GDM1 (cell line): ENCODE measurements at places on chromosomes 12 and 14.

DNA sequence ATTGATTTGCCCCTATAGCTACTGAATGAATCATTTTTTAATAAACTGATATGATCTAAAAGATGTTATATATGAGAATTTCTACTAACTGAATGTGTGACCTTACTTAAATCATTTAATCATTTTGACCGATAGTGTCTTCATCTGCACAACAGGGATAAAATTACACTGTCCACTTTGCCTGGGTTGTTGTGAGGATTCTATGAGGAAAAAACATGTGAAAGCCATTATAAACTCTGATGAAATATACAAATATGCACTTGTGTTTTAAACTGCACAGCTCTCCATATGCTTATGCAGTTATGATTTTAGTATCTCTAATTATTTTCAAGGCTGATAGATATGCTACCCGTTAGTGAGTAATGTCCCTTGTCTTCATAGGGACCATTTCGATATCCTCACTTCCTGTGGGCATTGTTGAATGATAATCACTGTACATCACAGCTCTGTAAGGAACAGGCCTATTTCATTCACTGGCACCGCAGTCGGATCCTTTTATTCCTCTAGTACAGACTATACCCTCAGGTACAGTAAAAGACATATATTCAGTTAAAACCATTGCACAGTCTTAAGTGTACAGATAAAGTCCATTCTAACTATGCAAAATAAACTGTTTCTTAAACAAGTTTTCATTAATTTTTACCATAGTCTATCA, 88.7 kb upstream of the RAP1B start:
- DNase-seq: no peak

DNA sequence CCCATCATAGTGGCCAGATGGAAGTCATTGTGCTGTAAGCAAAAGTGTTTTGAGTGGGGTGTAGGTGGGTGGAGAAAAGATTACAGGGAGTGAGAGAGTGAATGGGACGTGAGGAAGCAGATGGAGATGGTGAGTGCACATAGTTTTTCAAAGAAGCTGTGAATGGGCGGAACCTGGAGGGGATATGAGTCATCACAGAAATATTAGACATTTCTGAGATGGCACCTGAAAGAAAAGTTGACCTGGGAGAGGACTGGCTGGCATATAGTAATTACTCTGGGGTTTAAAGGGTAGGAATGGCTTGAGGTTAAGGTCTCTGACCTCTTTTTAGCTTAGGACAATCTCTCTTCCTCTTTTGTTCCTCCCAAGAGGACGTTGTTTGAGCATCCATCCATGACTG, 50.5 kb downstream of the ANO4 start:
- no peak for DNase-seq

DNA sequence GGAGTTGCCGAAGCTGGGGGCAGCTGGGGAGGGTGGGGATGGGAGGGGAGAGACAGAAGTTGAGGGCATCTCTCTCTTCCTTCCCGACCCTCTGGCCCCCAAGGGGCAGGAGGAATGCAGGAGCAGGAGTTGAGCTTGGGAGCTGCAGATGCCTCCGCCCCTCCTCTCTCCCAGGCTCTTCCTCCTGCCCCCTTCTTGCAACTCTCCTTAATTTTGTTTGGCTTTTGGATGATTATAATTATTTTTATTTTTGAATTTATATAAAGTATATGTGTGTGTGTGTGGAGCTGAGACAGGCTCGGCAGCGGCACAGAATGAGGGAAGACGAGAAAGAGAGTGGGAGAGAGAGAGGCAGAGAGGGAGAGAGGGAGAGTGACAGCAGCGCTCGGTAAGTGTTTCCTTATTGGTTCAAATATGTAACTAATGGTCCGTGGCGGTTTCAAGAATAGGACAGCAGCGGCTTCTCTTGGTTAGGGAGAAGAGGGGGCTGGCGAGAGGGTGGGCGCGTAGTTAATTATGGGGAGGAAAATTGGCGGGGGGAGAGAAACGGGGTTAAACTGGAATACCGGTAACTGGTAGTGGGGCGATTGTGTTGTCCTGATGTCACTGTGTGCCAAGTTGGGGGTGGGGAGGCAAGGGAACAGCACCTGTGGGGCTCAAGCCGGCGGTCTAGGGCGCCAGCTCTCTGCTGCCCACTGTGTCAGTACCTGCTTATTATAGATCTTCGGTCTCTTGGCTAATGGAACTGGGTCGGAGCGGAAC, 8.4 kb downstream of the HOXC8 start:
- no peak for DNase-seq

GRCh38 chr12:110565894-110566871, 16.9 kb downstream of the PPTC7 start:
- DNase-seq: no peak

DNA sequence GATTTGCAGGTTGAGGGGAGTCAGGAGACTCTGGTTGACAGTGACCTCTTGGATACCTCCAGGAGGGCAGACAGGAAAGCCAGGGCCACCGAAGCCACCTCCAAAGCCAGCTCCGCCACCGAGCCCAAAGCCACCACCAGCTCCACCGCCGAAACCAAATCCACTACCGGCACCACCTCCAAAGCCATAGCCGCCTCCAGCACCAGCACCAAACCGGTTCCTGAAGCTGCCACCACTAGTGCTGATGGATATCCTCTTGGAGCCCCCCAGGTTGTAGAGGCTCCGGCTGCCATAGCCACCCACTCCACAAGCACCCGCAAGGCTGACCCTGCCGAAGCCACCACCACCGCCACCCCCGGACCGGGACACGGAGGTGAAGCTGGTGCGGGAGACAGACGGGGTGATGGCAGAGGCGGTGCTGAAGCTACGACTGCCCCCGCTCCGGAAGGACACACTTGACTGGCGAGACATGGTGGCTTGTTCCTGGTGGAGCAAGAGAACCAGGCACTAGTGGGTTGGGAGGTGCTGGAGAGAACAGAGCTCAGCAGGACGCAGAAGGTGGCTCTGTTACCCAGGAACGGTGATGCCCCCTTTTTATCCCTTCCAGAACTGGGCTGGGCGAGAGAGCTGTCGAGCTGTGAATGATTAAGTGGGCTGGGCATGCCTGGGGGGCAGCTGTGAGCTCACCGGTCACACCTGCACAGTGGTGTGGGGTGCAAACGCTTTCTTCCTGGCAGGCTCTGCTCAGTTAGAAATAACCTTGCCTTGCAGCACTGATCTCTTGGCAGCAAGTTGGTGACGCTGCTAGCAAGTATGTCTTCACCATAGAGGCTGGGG, at the start of gene KRT5:
Gene KRT5 (minus strand): TSS at position 569 of the 837 bp plus-strand sequence. CDS start 98 bp downstream, at position 471.
- no peak for DNase-seq

- DNase-seq: no peak
These were observed 3.4 kb upstream of the SLCO1A2 start for GRCh38 chr12:21337959-21338744.

GRCh38 chr14:23147676-23148075, 28.6 kb upstream of the CEBPE start:
- DNase-seq: no peak

DNA sequence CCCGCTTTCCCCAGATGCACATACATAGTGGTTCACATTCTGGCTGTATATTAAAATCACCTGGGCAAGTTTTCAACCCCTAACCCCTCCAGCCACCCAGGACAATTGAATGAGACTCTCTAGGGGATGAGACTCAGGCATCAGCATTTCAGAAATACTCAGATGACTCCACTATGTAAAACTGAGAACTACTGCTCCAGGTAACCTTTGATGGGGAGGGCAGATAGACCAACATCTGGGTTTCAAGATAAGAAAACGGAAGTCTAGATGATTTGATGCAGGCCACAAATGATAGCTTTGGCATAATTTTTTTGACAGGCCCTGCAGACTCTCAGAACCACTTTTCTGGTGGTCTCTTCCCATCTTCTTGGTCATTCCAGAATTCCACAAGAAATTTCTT, 341.1 kb downstream of the EMP1 start:
- DNase-seq: no peak

- peak; percentile 19 for DNase-seq
These were observed 58.3 kb upstream of the EEA1 start for GRCh38 chr12:92987362-92987761.

DNA sequence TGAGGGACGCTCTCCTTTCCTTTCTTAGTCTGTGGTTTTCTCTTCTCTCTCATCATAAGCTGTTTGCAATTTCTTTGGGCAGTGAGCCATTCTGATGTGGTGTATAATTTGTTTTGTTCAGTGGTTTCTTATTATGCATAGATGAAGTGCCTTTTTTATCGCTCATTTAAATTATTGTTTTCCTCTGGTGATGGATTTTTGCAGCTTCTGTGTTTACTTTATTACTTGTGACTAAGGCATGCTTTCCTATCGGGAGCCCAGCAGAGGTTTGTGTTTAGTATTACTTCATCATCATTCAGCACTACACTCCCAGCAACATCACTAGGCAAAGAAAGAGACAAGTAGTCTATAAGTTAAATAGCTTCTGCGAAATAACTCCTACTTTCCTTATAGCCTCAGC, 586.6 kb upstream of the NOVA1 start:
- no peak for DNase-seq

DNA sequence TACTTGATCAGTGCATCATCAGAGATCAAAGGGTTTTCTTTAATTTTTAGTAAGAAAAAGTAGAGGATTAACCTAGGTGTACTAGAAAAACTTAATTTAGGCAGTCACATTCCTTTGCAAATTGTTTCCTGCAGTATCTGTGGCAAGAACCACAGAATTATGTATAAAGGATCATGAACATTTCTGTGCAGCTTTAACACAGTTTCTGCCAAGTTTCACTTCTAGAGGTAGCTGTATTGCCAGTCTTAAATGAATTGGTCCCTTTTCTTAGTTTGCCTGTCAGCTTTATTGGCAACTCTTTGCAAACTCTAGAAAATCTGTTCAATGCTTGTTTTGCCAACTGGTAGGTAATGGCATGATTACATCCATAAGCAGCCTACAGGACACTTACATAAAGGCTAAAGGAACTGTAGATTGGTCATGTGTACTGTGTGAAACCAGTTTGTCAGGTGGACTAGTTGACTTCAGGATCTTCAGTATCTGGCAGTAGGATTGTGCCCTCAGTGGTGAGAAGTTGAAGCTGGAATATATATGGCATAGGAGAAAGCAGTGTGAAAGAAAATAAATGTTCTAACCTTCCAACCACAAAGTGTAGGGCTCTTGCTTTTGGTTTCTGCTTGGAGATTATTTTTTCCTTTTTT, 75.9 kb downstream of the TTLL5 start:
- DNase-seq: no peak

DNA sequence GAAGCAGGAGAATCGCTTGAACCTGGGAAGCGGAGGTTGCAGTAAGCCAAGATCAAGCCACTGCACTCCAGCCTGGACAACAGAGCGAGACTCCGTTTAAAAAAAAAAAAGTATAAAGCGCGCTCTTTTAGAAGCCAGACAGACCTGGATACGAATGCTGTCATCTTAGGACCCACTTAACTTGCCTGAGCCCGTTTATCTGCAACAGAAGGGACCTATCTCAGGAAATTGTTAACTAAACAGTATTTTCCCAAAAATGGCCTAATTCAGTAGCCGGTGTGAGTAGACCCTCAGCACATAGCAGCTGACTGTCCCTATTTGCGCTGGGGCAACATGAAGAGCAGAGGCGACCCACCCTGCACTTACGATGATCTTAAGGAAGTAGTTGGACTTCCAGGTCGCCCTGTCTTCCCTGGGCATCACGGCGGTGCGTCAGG, 529 bp downstream of the RPLP0 start:
- no peak for DNase-seq

GRCh38 chr12:57001448-57001906, 4.9 kb downstream of the ZBTB39 start:
- DNase-seq: peak; percentile 59

- DNase-seq: no peak
These were observed 55.5 kb downstream of the PPM1A start for GRCh38 chr14:60304509-60304908.

DNA sequence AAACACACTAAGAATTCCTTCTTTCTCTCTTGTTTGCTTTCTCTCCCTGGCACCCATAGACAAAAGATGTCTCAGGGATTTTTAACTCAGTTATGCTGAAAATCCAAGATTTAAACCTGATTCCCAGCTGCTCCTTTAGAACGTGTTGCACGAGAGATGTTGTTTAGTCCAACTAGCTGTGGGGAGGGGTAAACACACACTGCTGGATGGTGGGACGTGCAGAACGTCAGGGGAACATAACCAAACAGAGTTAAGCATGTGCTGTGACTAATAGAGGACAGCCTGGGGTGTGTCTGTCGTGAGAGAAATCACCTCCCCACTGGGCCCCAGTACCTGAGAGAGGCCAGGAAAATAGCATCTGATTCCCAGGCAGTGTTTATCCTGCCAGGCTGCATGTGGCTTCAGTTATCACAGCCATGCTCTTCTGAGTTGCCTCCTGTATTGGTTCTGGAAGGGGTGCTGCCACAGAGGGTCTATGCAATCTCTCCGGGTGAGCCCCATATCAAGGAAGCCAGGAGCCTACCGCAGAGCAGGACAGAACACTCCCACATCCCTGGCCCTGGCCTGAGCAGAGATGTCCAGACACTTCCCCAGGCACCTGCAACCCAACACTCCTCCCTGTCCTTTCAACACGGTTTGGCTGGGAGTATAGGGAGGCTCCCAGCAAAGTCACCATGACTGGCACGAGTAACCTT, 112.7 kb upstream of the EGLN3 start:
- no peak for DNase-seq

DNA sequence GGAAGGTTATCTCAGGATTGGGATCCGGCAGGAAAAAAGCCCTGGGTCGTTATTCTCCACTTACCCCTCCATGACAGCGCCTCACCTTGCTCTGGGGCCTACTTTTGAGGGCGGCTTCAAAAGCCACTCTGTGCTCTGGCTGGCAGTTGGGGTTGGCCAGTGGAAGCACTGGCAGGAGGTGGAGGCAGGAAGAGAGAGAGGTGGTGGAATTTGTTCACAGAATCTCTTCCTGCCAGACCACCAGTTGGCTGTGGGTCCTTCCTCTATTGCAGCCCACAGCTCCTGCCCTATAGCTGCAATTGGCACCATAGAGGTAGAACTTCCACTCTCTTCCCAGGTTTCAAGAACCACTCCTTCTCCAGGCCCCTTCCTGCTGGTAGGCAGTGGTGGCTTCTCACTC, 32.7 kb upstream of the SDR39U1 start:
- DNase-seq: peak; percentile 61

DNA sequence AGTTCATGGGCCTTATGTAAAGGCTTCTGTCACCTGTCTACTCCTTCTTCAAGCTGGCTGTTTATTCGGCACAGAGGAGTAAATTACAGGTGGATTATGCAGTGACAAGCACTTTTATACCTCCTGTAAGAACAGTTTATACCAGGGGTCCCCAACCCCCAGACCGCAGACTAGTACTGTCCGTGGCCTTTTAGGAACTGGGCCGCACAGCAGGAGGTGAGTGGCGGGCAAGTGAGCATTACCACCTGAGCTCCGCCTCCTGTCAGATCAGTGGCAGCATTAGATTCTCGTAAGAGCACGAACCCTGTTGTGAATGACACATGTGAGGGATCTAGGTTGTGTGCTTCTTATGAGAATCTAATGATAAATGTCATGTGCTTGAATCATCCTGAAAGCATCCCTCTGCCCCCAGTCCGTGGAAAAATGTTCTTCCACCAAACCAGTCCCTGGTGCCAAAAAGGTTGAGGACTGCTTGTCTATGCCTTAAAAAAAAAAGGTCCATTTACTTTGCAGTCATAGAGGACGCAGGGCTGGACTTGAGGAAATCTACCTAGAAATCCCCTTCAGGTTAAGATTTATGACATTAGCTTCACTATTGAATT, 78.8 kb downstream of the ETV6 start:
- no peak for DNase-seq
